ENCODE measurements at places on chromosomes 4 and X.

DNA sequence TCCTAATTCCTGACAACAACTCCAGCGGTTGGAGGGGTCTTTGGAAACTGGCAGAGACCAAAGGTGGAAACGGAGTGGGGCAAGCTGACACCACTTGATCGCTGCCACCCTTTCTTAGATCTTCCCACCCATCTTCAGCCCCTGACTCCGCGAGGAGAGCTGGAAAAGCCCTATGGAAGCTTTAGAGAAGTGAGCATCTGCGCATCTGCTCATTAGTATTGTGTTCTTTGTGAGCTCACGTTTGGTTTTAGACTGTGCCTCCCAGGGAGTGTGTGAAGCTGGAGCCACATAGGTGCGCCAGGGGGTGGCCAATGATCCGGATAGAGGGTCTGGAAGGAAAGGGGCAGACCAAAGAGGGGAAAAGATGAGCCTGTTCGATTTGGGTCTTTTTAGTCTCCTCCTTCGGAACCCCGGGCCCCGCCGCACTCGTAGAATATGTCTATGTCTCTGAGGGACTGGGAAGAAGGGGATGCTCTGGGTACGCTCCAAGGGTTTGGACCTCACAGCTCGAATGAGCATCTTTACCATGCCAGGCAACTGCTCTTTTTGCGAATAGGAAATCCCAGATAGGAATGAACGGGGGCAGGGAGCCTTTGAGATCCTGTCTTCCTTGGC, 578 bp upstream of the DKK2 start:
- DNase-seq: no peak

DNA sequence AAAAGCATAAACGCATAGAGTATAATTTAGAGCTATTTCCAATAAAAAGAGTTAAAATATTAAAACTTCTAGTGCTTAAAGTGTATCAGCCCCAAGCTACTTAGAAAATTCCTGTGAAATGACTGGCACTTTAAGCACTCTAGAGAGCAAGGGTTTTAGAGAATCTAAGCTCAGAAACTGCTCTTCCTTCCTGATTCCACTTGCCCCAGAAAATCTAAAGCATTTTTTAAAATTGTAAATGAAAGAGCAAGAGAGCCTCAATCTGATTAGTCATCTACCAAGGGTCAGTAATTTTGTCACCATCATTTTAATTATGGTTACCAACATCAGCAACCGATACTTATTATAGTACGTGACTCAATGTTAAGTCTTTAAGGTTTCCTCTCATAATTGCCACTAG, 25.0 kb downstream of the CTPS2 start:
- no peak for DNase-seq

DNA sequence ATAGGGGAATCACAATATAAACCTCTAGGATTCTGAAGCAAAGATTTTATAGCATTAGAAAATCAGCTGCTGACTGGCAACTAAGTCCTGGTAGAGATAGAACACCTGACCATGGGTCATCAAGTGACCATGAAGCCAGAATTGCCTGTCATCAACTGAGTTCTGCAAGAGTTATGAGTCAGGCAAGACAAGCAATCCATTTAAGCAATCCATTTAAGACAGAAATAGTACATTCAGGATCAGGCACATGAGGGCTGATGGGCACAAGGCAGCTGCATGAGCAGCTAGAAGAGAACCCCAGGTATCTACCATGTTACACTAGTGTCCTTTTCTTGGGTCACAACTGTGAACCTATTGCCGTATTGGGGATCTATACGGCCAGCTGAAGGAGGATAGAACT, 98.9 kb downstream of the SPRY1 start:
- DNase-seq: no peak

- DNase-seq: no peak
Measured at GRCh38 chr4:174815282-174815681, 13.8 kb downstream of the GLRA3 start.

DNA sequence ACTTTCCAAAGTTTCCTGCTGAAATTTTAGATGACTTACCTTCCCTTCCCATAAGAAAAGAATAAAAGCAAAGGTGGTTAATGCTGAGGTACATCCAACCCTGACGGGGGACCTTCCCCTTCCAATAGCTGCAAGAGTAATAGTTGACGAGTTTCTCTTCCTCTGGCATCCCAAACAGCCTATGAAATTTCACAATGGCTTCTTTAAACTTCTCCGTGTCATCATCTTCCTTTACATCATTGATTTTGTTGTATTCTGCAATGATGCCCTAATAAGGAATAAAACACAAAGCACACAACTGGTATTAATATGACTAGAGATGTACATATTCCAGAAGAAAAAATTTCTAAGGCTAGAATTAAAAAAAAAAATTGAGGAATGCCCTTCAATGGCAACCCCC, 76.6 kb downstream of the TBC1D9 start:
- no peak for DNase-seq

DNA sequence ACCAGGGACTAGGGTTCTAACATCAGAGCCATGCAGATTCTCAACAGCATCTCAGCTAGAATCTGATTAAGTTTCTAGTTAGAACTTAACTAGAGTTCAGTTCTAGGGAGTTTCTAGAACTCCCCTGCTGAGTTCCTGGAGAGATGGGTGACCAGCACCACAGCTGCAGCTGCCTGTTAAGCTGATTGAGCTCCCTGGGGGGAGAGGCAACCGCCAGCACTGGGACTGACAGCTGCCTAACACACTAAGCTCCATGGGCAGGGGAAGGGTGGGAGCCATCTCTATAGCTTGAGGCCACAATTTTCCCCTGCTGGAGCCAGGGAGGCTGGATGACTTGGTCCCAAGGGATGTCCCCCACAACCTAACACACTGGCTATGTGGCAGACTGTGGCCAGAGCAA, 84.2 kb downstream of the CHIC1 start:
- DNase-seq: no peak

- DNase-seq: no peak
Measured at GRCh38 chr4:156770140-156770539, 201.5 kb downstream of the PDGFC start.
